Forelimb muscle (tissue), 1 donor: ENCODE measurements at places on chromosomes 16 and 17. TPM values are rescaled to one million over a fixed set of nuclear protein-coding genes. Genes with fewer than 3 reads are reported as not detected.

Gene PMFBP1
- 1.5 TPM for polyA plus RNA-seq

DNA sequence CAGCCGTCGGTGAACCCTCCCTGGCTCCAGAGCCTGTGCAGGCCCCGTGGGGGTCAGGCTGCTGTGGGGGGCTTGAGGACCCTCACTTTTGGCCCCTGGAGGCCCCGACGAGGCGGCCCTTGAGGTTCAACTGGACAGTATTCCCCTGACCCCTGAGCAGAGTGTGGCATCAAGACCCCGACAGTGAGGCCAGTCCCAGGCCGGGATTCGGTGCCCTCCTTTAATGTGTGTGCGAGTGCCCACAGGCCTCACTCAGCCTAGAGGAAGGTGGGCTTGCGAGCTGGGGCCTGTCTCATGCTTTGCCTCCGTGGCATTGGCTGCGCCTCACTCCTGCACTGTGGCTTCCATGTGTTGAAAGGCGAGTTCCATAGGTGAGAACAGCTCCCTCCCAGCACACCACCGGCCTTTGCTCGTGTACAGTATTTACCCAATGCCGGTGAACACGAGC lies 94.5 kb downstream of the METRNL start:
- DNase-seq = no peak

DNA sequence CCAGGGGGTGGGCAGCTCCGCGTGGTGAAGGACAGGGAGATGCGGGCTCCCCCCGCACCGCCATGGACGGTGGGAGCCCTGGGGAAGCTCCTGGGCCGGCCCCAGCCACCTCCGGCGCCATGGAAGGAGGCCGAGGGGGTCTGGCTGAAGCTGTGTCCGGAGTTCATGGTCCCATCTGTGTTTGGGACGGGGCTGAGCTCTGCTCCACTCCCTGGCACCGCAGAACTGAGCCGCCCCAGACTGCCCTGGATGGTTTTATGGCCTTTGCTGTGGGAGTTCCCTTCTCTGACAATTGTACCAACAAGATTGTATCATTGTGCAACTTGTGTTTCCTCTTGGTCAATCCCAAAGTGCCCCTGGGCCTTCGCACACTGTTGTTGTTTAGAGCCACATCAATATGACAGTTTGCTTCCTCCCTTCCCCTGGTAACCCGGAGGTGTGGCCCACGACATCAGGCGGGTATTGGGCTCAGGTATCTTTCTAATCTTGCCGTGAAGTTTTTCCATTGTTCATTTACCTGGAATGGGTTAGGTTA lies 942 bp downstream of the KRT23 start:
- DNase-seq = no peak

GRCh38 chr16:81700071-81700779 lies 78.9 kb upstream of the PLCG2 start:
- no peak for DNase-seq

DNA sequence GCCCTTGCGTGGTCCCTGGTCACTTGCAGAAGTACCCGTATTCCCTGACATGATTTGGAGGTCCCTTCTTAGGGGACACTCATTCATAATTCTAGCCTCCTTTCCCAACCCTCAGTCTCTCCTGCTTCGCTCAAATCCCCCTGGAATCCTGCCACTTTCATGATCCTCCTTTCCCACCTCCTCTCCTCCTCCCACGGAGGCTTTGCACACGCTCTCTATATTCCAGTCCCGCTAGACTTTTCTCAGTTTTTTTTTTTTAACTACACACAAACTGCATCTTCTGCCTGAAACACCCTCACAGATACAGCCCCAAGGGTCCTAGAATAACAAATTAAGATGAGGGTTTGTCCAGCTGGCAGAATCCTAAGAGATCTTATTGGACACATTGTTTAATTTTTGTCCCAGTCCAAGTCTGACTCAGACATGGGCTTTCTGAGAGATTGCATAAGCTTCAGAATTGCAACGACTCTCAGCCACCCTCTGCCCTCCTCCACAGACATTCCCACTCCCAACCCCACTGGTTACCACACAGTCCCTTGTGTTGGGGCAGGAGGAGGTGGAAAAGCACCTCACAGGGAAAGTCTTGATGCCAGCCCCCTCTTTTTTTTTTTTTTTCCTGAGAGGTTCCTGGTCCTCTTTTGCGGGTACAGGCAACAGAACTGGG lies 739.5 kb upstream of the EEF2KMT start:
- no peak for DNase-seq

DNA sequence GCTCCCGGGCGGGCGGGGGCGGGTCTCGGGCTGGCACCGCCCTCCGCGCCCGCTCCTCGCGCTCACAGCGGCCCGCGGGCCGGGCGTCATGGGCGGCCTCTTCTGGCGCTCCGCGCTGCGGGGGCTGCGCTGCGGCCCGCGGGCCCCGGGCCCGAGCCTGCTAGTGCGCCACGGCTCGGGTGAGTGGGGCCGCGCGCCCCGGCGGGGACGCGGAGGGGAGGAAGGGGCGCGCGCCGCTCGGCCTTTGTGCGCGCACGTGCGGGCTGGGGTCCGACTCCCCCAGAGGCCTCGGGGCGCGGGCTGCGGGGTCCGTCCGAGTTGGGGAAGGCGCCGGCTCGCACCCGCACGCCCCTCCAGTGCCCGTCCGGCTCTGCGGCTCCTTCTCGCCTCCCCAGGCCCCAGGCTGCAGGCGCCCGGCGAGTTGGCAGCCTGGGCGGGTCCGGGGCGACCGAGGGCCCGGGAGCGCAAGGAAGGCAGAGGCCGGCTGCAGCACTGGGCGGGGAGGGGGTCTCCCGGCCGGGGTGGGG lies at the start of gene NME4:
NME4 (plus strand) TSS at position 65 of the 527 bp plus-strand sequence; CDS start at position 89, 24 bp downstream.
- DNase-seq = no peak

- no peak for DNase-seq
Measured at GRCh38 chr17:21213638-21214014, 335 bp downstream of the TMEM11 start.

DNA sequence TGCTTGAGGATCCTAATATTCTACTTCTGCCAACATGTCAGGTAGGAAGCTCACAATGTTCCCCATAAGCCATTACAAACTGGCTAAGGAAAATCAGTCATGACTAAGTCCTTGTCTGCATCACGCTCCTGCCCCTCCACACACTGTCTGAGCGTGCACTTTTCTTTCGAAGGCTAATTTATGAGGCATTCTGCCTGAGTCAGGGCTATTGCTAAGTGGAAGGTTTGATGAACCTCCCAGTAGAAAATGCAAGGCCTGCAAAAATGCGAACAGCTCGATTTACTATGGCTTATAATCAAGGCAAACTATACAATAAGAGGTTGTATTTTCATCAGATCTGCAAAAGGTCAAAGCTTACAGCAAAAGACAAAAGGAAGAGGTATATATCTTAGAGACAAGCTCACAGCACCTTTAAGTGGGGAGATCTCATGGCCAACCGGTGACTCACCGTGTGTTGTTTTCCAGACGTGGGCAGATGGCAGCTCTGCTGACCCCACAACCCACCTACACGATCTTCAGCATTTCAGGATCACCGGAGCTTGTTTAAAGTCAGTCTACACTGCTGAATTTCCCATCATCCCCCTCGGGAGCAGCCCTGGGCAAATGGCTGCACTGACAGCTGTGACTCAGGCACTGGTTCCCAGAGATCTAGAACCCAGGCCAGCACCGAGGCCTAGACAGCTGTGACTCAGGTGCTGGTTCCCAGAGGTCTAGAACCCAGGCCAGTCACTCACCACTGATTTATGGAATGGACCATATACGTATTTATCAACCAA lies 26.1 kb downstream of the MEAK7 start:
- DNase-seq = no peak

GRCh38 chr16:12390074-12390605 lies 413.5 kb downstream of the CPPED1 start:
- DNase-seq = no peak

- DNase-seq = no peak
Measured at GRCh38 chr17:59845595-59846393, 46.9 kb downstream of the TUBD1 start.

GRCh38 chr17:79216826-79217225 lies 142.2 kb downstream of the ENGASE start:
- DNase-seq = no peak

DNA sequence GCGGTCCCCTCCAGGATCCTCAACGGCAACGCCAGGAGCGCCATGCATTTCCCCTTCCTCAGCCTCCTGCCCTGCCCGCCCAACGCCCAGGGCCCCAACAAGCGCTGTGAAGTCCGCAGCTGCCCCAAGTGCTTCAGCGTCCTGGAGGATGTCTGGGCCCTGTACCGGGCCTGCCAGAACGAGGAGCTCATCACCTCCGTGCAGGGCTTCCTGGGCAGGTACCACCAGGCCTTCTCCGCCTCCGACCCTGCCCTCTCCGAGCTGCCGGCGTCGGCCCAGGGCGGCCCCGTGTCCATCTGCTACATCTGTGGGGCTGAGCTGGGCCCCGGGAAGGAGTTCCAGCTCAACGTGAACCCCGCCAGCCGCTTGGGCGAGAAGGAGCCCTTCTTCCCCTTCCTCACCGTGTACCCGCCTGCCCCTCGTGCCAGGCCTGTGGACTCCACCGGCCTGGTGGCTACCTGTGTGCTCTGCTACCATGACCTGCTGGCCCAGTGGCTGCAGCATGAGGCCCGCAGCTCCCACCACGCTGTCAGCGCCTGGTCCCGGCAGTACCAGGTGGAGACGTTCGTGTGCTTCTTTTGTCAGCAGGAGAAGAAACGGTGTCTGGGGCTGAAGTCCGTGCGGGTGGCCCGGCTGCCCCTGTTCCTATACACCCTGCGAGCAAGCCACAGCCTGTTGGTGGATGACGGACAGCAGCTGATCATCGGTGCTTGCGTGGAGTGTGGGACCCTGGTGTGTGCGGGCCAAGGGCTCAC lies 58.9 kb upstream of the CIBAR2 start:
- no peak for DNase-seq

Gene SLC6A2
- 2.1 TPM for polyA plus RNA-seq

- no peak for DNase-seq
Measured at GRCh38 chr17:30304778-30305177, 13.0 kb upstream of the BLMH start.

Gene PARD6A
- polyA plus RNA-seq = 1.0 TPM

DNA sequence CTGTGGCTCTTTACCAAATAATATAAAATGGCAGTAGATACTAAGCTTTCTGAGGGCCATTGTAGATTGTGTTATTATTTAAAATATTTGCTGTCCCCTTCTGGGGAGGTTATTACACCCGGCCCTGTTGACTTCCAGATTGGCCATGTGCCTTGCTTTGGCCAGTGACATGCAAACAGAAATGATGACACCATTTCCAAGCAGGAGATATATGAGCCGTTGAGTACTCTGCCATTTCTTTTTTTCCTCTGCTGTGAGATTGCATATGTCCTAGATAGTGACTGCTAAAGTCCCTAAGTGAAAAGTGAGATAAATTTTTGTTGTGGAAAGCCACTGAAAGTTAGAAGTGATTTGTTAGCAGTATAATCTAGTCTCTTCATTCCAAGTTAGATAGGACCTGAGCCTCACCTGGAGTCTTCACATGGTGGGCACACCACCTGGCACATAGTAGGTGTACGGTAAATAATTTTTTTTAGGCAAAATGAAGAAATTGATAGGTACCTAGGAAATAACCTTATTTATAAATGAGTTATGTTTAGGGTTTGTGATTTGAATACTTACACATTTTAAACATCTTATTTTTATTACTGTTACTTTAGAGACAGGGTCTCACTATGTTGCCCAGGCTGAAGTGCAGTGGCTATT lies 204.0 kb upstream of the CACNG5 start:
- DNase-seq = no peak

GRCh38 chr16:81369888-81370504 lies 55.2 kb downstream of the GAN start:
- DNase-seq = no peak

DNA sequence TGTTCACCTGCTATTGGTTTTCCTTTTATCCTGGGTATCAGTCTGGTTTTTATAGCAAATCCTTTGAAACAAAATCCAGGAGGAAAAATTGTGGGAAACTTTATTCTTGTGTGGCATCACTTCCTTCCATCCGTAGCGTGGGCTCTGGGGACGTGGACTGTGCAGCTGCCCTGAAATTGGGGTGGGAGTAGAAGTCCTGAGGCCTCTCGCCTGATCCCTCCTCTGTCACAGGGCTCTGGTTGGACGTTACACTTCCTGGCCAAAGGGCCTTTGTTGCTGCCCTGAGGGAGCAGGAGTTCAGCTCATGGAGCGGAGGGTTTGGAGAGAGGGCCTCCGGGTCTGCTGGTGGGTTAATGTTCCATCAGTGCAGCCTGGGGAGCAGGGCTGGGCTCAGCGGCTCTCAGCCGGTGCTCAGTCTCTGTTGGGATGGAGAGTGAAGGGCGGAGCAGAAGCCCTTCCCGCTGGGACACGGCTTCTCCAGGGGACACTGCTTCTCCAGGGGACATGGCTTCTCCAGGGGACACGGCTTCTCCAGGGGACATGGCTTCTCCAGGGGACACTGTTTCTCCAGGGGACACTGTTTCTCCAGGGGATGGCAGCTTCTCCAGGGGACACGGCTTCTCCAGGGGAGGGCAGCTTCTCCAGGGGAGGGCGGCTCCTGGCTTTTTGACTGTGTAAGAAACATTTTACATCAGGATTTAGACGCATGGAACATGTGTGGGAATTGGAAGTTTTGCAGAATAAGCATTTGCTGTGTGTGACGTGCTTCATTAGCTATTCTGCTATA lies 15.2 kb upstream of the RPL13 start:
- DNase-seq = no peak

- DNase-seq = no peak
Measured at GRCh38 chr17:73362697-73363096, 50.9 kb upstream of the CDC42EP4 start.

Gene DNASE1
- polyA plus RNA-seq = 15.7 TPM

GRCh38 chr16:78001451-78002025 lies 20.8 kb upstream of the CLEC3A start:
- no peak for DNase-seq

Gene KRTAP4-4
- not detected for polyA plus RNA-seq

Gene HASPIN
- polyA plus RNA-seq = 9.4 TPM

Gene TSPAN10
- polyA plus RNA-seq = 1.2 TPM

DNA sequence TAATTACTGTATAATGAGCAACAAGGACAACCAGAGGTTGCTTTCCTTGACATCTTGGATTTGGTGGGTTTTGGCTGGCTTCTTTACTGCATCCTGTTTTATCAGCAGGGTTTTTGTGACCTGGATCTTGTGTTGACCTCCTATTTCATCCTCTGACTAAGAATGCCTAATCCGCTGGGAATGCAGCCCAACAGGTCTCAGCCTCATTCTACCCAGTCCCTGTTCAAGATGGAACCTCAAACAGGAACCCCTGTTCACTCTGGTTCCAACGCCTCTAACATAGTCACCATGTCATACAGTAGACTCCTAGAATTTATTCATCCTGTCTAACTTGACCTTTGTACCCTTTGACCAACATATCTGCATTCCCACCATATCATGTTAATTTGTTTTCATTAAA lies 183.8 kb upstream of the SOX9 start:
- no peak for DNase-seq

Gene GDPD1
- 2.0 TPM for polyA plus RNA-seq

GRCh38 chr16:22213236-22213635 lies 7.2 kb downstream of the EEF2K start:
- no peak for DNase-seq

DNA sequence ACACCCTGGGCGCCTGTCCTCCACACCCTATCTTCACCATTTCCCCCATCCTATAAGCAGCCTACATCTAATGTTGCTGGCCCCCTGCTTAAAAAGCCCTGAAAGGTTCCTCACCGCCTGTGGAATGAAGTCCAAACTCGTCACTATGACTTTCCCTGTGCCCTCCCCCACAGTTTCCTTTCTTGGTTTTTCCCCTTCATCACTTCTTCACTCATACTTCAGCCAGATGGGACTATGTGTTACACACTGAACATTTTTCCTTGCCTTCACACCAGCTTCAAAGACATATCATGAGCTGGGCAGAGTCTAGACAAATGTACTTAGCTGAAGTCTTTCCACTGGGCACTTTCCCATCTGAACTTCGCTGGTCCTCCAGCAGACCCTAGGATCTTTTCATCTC lies 1.5 kb upstream of the MARCHF10 start:
- DNase-seq = no peak
